Activated CD8-positive, alpha-beta memory T cell treated with anti-CD3 and anti-CD28 coated beads for 4 hours (primary cell): ENCODE measurements at places on chromosomes 11 and 22.

- no peak for DNase-seq
Observed at GRCh38 chr22:27794226-27794625, 7.3 kb downstream of the MN1 start.

DNA sequence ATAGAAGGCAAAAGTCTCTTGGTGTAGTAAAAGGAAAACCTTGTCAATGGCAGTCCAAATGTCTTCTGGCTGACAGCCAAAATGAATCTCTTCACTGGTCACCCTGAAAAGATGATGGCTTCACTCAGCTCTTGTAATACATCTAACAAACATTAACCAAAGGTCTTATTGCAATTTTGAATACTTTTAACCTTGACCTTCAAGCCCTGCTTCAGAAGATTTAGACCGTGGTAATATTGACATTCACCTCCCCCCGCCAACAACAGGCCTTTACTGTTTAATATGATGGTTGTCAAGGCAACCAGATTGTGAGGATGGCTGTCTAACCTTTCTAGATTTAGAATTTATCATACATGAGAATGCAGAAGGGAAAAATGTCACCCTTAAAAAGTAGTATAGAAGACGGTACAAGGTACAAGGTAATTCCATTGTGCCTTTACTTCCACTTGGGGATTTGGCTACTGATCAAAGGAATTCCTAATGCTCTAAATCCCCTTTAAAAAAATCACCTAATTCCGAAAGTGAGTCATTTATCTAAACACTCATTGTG lies 342.3 kb downstream of the LARGE1 start:
- no peak for DNase-seq

DNA sequence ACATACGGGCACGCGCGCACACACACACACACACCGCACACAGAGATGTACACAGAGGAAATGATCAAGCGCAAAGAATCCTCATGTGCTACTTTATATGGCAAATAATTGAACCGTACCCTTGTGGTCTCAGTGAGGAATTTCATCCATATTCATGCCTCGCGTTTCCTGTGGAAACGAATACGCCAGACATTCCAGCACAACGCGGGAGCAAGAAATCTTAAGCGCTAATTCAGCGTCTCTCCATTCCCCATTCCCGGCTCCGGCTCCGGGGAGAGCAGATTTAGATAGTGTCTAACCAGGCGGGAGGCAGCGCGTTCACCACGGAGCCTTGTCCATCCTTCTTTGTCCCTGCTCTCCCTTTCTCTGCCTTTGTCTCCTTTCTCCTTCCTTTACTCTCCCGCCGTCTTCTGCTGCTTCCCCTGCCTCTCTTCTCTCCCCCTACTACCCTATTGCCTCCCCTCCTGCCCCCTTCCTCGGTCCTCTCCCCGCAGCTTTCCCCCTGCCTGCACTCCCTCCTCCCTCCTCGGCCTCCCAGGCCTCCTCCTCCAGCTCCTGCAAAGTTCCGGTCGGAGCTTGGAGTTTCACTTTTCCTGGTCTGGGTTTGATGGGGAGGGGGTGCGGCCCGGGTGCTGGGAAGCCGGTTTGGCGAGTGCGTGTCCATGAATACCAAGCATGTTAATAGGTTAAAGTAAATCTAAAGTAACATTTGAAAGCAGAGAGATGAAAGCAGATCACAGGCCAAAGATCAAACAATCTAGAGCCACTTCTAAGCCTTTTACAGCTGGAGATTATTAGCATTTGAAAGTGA lies 579.3 kb downstream of the BUD13 start:
- no peak for DNase-seq

DNA sequence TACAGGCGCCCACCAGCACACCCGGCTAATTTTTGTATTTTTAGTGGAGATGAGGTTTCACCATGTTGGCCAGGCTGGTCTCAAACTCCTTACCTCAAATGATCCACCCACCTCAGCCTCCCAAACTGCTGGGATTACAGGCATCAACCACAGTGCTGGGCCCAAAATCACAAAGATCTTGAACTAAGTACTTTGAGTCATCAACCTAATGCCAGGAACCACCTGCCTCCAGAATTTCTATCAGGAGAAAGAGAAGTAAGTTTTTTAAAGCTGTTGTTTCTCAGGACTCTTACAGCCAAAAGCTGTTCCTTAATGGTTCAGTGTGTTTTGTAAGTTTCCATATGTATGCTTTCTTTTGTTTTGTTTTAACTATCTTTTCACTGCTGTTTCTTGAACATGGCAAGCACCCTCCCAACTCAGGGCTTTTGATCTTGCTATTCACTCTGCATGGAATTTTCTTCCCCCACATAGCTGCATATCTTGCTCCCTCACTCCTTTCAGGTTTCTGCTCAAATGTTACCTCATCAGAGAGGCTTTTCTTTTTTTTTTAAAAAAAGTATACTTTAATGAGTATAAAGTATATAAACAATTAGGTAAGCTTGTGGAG lies 6.0 kb upstream of the PAK1 start:
- DNase-seq = no peak

DNA sequence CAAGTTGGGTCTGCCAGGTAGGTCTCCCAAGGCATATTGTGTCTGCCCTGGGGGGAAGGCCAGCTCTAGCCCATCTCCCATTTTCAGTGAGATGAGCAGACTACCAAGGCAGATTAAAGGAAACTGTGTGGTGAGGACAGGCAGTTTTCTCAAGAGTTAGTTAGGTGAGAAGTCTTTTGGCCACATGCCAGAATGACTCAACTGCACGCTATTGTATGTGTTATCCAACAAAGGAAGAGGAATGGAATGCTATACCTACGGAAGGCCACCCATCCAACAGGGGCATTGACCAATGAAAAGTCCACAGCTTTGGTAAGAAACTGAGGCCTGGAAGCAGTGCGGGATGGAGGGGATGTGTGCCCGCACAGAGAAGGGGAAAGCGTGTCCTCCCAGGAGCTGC lies 941.7 kb downstream of the NTM start:
- no peak for DNase-seq
